ENCODE measurements at places on chromosomes 11 and 22.

DNA sequence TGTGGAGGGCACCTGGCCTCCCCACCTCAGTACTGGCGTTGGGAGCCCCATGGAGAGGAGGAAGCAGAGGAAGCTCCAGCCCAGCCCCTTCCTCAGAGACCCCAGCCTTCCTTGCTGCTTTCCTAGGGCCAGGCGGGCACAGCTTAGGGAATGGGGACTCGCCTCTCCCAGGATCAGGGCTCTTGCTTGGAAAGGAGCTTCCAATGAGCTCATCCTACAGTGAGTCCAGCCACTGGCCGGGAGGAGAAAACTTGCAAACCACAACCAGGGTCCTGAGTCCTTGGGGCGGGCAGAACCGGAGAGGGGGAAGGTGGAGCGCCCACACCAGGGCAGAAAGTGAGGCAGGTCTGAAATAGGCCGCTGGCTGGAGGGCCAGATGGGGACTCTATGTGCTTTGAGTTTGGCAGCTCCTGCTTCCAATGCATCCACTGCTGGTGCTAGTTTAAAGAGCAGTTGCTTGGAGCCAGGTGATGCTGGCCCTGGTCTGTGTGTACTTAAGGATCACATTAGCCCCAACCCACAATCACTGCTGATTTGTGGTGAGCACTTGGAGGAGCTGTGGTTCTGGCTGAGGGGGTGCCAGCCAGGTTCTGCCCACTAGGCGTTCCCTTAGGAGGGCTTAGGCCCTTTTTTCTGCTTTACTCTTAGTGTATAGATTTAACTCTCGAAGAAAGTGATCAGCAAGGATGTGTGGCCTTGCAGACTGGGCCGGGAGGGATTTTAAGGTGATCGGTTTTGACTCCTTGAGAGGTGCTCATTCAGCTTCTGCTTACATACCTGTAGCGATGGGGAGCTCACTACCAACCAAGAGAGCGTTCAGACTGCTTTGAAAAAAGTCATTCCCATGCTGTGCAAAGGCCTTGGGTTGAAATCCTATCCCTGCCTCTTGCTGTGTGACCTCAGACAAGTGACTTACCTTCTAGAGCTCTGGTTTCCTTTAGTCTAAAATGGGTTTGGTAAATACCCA, 81.9 kb downstream of the TP53I11 start:
- DNase-seq = no peak

GRCh38 chr11:78696177-78696576, 121.5 kb upstream of the NARS2 start:
- no peak for DNase-seq

GRCh38 chr11:76678321-76678720, 7.8 kb upstream of the LRRC32 start:
- no peak for DNase-seq

GRCh38 chr11:71127806-71128205, 124.6 kb downstream of the SHANK2 start:
- DNase-seq = no peak

GRCh38 chr11:41612415-41612814, 153.0 kb upstream of the LRRC4C start:
- no peak for DNase-seq

- DNase-seq = no peak
These were observed 569.3 kb upstream of the CCDC179 start for GRCh38 chr11:23429569-23429968.

DNA sequence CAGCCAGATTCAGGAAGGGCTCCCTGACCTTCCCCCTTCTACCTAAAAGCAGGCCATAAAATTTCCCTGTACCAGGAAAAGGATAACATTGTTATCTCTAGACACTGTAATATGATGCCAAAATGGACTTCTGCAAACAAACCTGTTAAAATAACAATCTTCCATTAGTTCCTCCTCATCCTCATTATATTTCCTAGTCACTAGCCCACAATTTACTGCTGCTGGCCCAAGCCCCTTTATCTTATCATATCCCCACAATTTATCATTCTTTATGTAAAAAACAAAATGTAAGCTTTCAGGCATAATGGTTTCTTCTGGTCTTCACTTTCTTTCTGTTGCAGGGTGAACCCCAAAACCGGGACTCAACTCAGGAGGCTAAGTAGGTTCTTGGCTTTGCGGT, 1132.1 kb upstream of the CNTN5 start:
- DNase-seq = no peak

- DNase-seq = no peak
These were observed 1.3 kb downstream of the STX3 start for GRCh38 chr11:59756558-59756840.

DNA sequence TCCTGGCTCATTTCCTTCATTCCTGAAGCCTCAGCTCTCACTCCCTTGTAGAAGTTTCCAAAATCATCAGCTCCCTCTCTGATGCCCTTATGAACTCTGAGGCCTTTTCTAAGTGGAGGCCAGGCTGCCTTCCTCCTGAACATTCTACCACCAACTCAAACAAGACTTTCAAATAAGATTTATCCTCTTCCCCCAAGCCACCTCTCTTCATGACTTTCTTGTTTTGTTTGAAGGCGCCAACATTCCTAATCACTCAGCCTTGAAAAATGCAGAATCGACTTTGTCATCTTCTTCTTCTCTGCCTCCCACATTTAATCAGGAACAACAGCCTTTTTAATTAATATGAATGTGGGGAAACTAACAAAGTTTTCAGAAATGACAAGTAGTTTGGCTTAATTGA, 927.9 kb downstream of the OPCML start:
- peak; percentile 60 for DNase-seq

GRCh38 chr22:19942157-19943081, 801 bp upstream of the TXNRD2 start:
- DNase-seq = peak; percentile 77
